ENCODE measurements at places on chromosomes 5 and 9.

GRCh38 chr9:91047993-91048607 lies 246.5 kb downstream of the SYK start:
- no peak for DNase-seq

DNA sequence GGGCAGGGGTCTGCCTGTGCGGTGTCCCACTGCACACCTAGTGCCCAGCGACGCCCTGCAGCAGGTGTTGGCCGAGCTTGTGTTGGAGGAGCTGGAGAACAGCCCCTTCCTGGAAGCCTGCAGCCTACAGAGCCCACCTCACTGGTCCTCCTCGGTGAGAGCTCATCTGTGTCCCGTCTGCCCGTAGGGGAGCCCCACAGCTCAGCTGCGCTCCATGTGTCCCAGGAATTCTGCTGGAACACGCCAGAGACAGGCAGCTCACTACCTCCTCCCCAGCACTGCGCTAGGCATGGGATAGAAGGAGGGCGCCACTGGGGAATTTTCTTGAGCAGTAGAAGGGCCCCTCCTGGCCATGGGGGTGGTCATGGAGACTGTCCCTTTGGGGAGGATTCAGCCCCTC lies 44.0 kb downstream of the DUSP1 start:
- DNase-seq: no peak

- DNase-seq: no peak
Observed at GRCh38 chr5:105132581-105132980, 1570.0 kb upstream of the NUDT12 start.

- no peak for DNase-seq
Observed at GRCh38 chr9:125505988-125506438, 201.0 kb downstream of the MAPKAP1 start.

DNA sequence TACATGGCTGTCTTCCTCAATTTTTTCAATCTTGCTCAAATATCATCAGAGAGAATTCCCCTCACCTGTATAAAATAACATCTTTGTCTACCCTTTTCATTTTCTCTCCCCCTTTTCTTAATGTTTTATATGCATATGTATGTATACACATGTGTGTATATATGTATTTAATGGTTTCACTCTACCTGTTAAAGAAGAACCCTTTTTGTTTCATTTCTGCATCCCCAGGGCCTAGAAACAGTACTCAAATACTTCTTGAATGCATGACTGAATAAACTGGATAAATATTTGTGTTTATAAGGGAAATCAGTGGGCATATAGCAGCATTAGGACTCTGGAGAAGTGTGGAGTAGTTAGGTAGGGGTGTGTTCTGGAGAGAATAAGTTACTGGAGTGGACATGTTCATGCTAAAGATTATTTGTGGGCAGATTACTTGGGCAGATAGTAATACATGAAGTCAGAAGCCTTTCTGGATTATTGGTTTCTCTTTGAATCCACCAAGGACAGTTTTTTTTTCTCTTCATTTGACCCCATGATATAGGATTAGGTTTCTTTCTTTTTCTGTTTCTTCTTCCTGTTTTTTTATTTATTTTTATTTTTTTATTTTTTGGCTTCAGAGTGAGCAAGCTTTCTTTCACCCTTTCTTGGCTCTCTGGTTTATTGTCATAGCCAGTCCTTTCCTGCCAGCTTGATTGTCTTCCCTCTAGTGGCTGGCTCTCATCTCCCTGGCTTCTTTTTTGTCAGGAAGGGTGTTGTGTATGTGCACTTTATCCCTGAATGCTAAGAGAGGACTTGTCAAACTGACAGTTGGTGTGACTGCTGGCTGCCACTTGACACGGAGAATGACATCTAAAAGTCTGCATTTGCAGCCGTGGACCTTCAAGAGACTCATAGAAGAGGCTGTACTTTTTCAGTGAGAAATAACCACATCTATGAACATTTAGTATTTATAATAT lies 89.3 kb downstream of the ZCCHC7 start:
- DNase-seq: no peak

- DNase-seq: no peak
Observed at GRCh38 chr5:149898811-149899210, 45.8 kb downstream of the PDE6A start.

DNA sequence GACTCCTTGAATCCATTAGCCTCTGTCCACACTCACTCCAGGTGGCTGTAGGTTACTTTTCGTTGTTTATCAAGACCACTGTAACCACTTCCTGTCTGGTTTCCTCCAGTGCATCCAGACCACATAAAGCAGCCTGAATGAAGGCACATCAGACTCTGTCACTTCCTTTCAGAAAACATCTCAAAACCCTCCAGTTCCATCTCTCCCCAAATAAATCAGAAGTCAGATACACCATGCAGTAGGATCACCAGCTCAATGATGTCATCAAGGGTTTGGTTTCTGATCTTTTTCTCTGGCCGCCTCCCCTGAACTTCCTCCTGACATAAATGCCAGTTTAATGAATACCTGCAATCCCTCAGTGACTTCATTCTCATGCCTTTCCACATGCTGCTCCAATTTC lies 161.2 kb downstream of the ZNF462 start:
- DNase-seq: no peak

DNA sequence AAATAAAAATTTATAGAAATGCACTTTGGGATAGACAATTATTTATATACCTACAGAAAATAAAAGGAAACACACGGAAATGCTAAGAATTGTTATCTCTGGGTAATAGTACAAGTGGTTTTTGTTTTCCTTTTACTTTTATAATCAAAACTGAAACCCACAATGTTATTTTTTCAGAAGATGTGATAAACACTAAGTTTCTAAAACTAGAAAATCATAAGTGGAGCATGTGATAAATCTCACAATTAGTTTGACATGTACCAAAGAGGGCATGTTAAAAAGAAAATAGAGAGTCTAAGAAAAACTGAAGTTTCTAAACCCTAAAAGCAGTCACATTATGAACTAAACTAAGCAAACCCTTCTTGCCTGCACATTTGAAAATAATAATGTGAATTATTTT lies 61.1 kb downstream of the OXCT1 start:
- no peak for DNase-seq
